ENCODE measurements at places on chromosomes 11 and 22.

- no peak for DNase-seq
These were observed 128.2 kb downstream of the PHF21B start for GRCh38 chr22:44881624-44882023.

DNA sequence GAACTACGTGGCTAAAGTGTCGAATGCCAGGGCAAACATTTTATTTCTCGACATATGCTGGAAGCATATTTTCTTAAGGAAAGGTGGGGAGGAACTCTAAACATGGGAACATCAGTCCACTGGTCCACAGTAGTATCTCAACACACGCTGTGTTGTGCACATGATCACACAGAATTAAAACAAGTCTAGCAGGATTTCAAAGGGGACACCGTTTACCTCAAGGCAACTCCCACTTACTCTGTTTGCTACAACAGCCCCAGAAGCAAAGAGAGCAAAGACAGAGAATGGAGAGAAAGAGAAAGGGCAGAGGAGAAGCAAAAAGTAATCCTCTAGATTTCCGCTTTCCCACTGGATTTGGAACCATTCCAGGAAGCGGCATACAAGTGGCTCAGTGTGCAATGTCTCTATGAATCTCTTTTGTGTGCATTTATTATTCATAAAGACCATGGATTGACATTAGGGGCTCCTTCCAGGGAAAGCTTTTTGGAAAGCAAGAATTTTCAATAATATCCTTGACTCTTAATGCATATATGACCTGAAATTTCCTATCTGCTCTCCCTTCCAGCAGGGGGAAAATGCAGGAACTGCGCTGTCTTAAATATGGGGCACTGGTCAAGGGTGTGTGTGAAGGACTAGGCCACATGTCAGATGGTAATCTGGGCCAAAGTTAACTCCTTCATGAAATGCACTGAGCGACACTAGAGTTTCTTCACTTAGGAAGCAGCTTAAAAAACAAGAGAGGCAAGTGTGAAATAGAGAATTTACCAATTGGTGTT, 34.8 kb upstream of the CCDC34 start:
- DNase-seq = no peak

DNA sequence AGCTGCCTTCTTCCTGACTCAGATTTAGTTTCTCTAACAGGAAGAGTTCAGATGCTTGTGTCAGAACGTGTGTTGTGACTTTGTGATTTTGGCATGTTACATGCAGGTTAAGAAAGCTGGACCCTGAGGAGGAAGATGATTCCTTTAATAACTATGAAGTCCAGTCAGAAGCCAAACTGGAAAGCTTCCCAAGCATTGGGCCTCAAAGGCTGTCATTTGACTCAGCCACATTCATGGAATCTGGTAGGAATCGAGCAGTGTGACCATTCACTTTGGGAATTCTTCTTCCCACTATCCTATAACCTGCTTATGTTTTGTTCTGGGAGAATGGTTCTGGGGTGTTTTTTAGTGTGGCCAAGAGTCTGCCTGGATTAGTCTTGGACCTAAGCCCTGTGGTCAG, 48.0 kb downstream of the CABIN1 start:
- no peak for DNase-seq

DNA sequence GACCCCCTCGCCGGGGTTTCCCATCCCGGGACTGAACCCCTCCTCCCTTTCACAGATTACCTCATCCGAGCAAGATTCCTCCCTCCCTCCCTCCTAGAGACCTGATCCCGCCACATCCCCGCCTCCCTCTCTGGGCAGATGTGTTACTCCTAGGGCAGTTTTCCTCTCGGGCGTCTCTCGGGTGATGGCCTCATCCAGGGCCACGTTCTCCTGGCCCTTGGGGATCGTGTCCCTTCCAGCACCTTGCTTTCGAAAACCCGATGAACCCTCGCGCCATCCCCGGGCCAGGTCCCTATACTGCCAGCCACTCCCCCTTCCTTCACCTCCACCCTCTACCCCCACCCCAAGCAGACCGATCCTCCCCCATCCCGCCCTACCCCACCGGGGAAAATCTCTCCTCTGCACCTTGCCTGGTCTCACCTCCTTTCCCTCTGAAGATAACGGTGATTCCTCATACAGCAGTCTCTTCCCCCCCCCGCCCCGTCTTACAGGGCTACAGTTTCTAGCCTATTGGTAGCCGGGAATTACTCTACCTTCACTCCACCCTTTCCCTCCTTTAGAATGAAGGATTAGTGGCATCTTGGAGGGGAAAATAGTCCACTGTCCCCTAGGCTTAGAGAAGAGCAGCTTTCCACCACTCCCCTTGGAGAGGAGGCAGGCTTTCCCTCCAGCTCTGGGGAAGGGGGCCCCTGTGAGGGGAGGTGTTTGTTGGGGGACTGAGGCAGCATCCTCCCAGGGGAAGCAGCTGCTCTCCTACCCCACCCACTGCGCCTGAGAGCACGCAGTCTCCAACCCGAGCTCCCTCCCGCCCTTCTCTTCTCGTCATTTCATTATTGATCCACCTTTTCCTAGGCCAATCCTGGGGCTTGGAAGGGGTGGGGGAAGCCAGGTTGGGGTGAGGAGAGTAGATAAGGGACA, 1.2 kb downstream of the KMT2A start:
- DNase-seq = peak; percentile 8

DNA sequence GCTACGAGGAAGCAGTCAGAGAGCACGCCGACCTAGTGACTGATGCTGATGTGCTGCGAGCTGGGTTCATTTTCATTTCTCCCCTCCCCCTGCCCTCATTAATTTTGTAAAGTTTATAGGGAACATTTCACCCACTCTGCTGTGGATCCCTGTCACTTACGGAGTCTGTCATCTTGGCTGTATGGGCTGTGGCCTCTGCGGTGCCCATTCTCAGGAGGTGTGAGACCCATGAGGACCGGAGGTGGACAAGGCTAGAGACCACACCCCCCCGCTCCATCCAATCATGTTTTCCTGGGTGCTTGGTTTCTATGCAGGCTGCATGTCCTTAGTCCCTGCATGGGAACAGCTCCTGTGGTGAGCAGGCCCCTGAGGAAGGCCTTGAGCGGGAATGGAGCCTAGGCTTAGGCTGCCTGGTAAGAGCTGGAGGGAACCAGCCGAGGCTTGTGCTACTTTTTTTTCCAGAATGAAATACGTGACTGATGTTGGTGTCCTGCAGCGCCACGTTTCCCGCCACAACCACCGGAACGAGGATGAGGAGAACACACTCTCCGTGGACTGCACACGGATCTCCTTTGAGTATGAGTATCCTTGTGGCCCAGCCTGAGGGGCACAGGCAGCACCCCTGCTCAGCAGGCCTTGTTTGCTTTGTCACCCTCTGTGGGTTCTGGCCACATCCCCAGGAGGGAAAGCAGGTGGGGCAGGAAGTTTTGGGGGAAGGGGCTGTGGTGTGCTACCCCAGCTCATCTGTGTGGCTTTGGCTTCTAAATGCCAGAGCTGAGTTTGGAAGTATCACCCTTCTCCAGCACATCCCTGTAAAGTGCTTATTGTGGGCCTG, 19.1 kb downstream of the CLDN5 start:
- DNase-seq = no peak

DNA sequence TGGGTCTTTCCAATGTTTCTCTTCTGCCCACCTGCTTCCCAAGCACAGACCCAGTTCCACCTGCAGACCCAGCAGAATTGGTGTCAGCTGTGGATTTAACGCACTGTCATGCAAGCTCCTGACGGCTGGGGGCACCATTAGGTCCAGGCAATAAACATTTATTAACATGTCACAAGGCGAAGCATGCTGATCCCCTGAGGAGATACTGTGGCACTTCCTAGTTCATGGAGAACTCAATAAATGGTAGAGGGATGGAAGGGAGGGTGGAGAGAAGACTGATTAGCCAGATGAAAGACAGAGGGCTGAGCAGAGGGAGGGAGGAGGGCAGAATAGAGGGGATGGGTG, 68.3 kb upstream of the TSPAN18 start:
- no peak for DNase-seq

GRCh38 chr22:43370036-43370435, 26.9 kb upstream of the SCUBE1 start:
- DNase-seq = no peak

GRCh38 chr11:95429376-95429907, 198.4 kb upstream of the SESN3 start:
- DNase-seq = no peak

GRCh38 chr11:114083391-114084252, 24.1 kb downstream of the ZBTB16 start:
- no peak for DNase-seq

DNA sequence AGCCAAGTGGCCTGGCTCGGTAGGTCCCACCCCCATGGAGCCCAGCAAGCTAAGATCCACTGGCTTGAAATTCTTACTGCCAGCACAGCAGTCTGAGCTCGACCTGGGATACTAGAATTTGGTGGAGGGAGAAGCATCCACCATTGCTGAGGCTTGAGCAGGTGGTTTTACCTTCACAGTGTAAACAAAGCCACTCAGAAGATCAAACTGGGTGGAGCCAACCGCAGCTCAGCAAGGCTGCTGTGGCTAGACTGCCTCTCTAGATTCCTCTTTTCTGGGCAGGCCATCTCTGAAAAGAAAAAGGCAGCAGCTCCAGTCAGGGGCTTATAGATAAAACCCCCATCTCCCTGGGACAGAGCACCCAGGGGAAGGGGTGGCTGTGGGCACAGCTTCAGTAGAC, 22.3 kb upstream of the OR5B21 start:
- no peak for DNase-seq

DNA sequence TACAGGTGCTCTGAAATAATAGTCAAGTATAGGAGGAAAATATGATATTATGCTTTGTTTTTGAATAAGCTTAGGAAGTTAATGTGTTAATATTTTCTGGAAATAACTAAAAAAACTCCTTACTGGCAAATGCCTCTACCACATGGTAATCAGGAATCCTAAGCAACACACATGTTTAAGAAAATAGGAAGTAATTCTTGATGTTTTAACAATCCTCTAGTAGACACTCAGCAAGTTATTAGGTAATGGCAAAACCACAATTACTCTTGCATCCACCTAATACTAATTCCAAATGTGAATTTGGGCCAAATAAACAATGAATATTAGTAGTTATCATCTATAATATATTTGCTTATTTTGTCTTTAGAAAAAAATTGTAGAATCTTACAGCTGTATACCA, 53.6 kb downstream of the SLC35F2 start:
- no peak for DNase-seq

GRCh38 chr11:96237766-96238266, 105.2 kb downstream of the MAML2 start:
- no peak for DNase-seq

- no peak for DNase-seq
These were observed 2.0 kb upstream of the NLRP6 start for GRCh38 chr11:276219-276618.

DNA sequence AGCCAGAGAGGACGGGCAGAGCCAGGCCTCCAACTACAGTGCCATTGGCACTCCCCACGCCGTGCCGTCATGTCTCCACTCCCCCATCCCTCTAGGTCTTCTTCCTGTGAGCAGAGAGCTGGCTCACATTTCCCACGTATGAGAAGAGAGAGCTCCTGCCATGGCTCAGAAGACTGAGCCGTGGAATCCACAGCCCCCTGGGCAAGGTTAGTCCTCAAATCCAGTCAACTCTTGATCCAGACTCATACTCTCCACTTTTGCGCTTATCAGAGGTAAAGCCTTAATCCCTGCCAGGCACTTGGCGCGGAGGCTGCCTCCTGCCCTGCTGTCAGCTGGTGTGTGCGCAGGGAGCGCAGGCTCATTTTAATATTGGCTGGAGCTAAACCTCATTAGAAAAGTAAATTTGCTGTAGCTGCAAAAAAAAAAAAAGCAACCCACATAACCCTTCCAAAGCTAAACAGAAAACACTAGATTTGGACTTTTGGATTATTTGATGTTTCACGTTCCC, 4.7 kb downstream of the B3GAT1 start:
- DNase-seq = no peak

- DNase-seq = no peak
These were observed 38.4 kb upstream of the EMID1 start for GRCh38 chr22:29167032-29167911.

- no peak for DNase-seq
These were observed 31.6 kb downstream of the UQCR10 start for GRCh38 chr22:29798801-29799200.

GRCh38 chr11:59807047-59807610, 3.4 kb downstream of the MRPL16 start:
- no peak for DNase-seq
